ENCODE measurements at places on chromosomes 13 and 19. TPM values are rescaled to one million over a fixed set of nuclear protein-coding genes. Genes with fewer than 3 reads are reported as not detected.
A peak's percentile ranks its signal among the peaks of the same experiment; 100 is the strongest.

DNA sequence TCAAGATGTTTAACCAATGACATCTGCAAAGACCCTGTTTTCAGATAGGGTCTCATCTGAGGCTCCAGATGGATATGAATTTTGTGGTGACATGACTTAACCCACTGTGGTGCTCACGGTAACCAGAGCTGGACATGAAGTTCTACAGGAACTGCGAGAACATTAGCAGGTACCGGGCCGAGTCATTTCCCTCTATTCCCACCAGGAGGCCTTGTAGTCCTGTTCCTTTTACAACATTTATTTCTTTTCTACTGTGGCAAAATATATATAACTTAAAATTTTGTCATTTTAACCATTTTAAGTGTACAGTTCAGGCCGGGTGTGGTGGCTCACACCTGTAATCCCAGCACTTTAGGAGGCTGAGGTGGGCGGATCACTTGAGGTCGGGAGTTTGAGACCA is 7.6 kb upstream of the TSPAN16 start:
- H3K4me1 ChIP-seq = no peaks in the 10 kb centered on the region
- H3K36me3 ChIP-seq = no peaks in the 10 kb centered on the region
- H3K4me3 ChIP-seq = no peak overlapping the region
- DNase-seq = no peak
- no peak overlapping the region for H3K27ac ChIP-seq

- DNase-seq = peak; percentile 86
- no peaks in the 10 kb centered on the region for H3K27me3 ChIP-seq
- no peaks in the 10 kb centered on the region for H3K4me1 ChIP-seq
- H3K36me3 ChIP-seq = no peaks in the 10 kb centered on the region
- no peak overlapping the region for H3K4me3 ChIP-seq
These were observed 35.7 kb upstream of the MATK start for GRCh38 chr19:3821857-3822364.

DNA sequence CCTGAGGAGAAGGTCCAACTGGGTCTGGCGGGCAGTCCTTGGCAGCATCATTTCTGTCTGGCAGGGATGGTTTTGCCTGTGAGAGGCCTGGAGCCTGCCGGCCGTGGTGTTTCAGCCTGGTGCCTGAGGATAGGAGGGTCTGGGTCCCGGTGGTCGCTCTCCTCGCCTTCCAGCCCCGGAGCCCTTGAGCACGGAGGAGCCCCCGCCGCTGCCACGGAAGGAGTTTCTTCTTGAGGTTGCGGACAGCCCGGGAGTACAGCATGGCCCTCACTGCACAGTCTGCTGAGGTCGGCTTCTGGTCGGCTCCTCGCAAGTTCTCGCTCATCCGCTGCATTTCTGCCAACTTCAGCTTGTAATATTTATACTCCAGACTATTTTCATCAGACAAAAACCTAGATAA is 23.4 kb downstream of the SUGP2 start:
- H3K36me3 ChIP-seq = peaks cover 61% of the 10 kb centered on the region
- no peak overlapping the region for H3K27ac ChIP-seq
- no peak for DNase-seq
- no peaks in the 10 kb centered on the region for H3K4me1 ChIP-seq
- no peak overlapping the region for H3K4me3 ChIP-seq

GRCh38 chr13:79226938-79227337 is 179.1 kb downstream of the RBM26 start:
- H3K36me3 ChIP-seq = no peaks in the 10 kb centered on the region
- H3K4me3 ChIP-seq = no peak overlapping the region
- no peaks in the 10 kb centered on the region for H3K4me1 ChIP-seq
- H3K27me3 ChIP-seq = no peaks in the 10 kb centered on the region

- no peak for DNase-seq
- H3K36me3 ChIP-seq = peaks cover 4% of the 10 kb centered on the region
- no peak overlapping the region for H3K27ac ChIP-seq
- H3K4me1 ChIP-seq = peaks cover 22% of the 10 kb centered on the region
- peaks cover 15% of the 10 kb centered on the region for H3K27me3 ChIP-seq
These were observed 844 bp upstream of the ASPDH start for GRCh38 chr19:50514346-50515167.

DNA sequence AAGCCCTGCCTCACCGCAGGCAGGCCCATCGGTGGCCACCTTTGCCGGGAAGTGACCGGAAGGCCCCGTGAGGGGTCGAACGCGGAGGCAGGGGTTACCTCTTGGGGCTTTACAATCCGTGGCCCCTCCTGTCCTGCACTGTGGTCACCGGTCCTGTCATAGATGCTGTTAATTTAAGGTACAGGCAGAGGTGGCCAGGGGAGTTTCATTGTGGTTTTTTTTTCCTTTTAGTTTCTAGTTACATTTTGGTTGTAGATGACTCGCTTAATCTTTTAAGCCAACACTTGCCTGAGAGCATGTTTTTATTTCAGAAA is 13.1 kb downstream of the COMP start:
- peak overlapping the region; percentile 7 for H3K4me3 ChIP-seq
- no peaks in the 10 kb centered on the region for H3K4me1 ChIP-seq
- H3K36me3 ChIP-seq = peaks cover 17% of the 10 kb centered on the region
- no peak overlapping the region for H3K27ac ChIP-seq
- no peaks in the 10 kb centered on the region for H3K27me3 ChIP-seq

- no peak overlapping the region for H3K27ac ChIP-seq
- no peak overlapping the region for H3K4me3 ChIP-seq
- no peaks in the 10 kb centered on the region for H3K4me1 ChIP-seq
- H3K27me3 ChIP-seq = no peaks in the 10 kb centered on the region
- H3K36me3 ChIP-seq = peaks cover 67% of the 10 kb centered on the region
These were observed 16.3 kb upstream of the ADPRHL1 start for GRCh38 chr13:113469582-113469981.

DNA sequence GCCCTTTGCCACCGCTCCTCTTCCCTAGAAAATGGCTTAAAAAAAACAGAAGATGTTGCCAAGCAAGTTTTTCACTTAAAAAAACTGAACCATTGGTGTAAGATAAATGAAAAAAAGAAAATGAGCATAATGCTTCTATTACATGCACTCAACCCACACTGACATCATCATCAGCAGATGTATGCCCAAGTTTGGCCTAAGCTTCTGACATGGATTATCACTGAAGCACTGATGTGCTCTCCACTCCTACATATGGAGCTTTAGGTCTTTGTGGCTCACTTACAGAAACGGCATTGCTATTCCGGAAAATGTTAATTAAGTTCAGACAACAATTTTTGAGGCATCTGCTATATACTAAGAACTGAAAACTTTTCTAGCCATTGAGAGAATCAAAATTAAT is 8.0 kb downstream of the RXFP2 start:
- H3K4me1 ChIP-seq = peaks cover 4% of the 10 kb centered on the region
- no peak for DNase-seq
- H3K36me3 ChIP-seq = no peaks in the 10 kb centered on the region
- H3K27ac ChIP-seq = no peak overlapping the region

Gene DNAAF3
- total RNA-seq = not detected

- peaks cover 21% of the 10 kb centered on the region for H3K4me1 ChIP-seq
- H3K4me3 ChIP-seq = peak overlapping the region; percentile 95
- DNase-seq = peak; percentile 81
- H3K27me3 ChIP-seq = peaks cover 5% of the 10 kb centered on the region
These were observed 685 bp downstream of the TCF3 start for GRCh38 chr19:1651568-1652291.

Gene N4BP2L1
- 46.1 TPM for total RNA-seq

DNA sequence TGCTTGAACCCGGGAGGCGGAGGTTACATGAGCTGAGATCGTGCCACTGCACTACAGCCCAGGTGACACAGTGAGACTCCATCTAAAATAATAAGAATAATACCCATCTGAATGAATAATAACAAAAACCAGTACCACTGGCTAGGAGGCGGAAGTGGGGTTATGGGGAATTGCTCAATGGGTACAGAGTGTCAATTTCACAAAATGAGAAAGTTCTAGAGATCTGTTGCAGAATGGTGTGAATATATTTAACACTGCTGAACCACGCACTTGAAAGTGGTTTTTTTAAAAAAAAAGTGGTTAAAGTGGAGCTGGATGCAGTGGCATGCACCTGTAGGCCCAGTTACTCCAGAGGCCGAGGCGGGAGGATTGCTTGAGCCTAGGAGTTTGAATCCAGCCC is 18.5 kb downstream of the KLF2 start:
- H3K27me3 ChIP-seq = no peaks in the 10 kb centered on the region
- H3K27ac ChIP-seq = peak overlapping the region; percentile 76
- H3K4me3 ChIP-seq = no peak overlapping the region
- H3K4me1 ChIP-seq = peaks cover 40% of the 10 kb centered on the region

DNA sequence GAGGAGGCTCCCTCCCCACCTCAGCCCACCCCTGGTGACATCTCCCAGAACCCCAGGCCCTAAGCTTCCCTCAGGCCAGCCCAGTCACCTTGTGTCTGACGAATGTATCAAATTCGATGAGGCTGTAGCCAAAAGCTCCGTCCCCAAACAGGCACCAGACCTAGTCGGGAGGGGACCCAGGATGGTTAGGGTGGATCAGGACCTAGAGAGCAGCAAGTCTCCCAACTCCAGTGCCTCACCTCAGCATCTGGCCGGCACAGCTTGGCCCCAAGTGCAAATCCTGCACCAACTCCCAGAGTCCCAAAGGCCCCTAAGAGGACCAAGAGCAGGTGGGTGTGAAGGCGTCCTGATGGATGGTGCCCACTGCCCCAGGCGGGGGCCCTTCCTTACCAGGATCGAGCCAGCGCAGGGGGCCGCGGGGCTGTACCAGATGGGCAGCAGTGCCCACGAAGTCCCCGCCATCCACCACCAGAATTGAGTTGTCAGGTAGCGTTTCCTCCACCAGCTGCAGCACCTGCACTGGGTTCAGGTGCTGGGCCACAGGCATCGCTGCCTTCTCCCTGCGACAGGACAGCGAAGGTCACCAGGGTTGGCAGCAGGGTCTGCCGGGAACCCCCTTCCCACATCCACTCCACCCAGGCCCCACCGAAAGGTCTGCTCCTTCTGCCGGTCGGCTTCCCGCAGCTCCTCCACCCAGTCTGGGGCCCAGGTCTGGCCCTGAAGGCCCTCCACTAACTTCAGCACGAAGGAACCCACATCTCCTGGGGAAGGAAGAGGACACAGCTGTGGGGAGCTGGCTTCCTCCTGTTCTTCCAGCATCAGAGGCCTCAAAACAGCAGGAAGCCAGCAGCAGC is 8.8 kb downstream of the SYDE1 start:
- H3K4me1 ChIP-seq = peaks cover 18% of the 10 kb centered on the region
- peaks cover 100% of the 10 kb centered on the region for H3K36me3 ChIP-seq
- no peak for DNase-seq

Gene ATP8B3
- total RNA-seq = 1.3 TPM

DNA sequence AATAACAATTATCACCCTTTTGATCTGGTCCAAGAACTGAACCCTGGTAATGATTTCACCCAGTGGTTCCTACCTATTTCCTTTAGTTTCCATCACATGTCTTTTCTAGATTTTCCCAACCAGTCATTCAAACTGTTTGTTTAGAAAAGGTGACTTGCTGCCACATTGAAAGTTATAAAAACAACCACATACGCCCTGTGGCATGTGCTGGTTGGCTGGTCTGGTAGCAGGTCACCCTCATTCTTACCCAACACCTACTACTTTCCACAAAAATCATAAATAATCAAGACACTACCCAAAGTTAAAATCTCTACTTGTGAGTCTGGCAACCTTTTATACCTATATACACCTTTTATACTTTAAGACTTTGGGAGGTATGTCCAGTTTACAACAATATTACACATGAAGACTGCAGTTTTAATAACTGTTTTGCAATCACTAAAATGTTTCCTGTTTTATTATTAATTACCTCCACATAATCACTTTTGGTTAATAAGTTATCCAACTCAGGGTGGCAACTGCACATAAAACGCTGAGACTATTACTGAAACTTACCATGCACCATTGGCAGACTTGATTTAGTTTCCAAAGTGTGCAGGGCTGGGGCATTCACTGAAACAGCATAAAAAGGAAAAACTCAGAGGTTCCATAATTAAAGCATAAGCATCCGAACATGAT is 38.9 kb downstream of the DZIP1 start:
- peaks cover 9% of the 10 kb centered on the region for H3K36me3 ChIP-seq
- DNase-seq = no peak
- H3K4me1 ChIP-seq = peaks cover 4% of the 10 kb centered on the region
- H3K27ac ChIP-seq = no peak overlapping the region
- no peak overlapping the region for H3K4me3 ChIP-seq
- no peaks in the 10 kb centered on the region for H3K27me3 ChIP-seq

GRCh38 chr13:20461860-20462532 is 63.7 kb downstream of the CRYL1 start:
- no peak overlapping the region for H3K4me3 ChIP-seq
- peaks cover 8% of the 10 kb centered on the region for H3K4me1 ChIP-seq
- H3K27me3 ChIP-seq = no peaks in the 10 kb centered on the region
- no peak overlapping the region for H3K27ac ChIP-seq
- H3K36me3 ChIP-seq = no peaks in the 10 kb centered on the region
- DNase-seq = no peak

DNA sequence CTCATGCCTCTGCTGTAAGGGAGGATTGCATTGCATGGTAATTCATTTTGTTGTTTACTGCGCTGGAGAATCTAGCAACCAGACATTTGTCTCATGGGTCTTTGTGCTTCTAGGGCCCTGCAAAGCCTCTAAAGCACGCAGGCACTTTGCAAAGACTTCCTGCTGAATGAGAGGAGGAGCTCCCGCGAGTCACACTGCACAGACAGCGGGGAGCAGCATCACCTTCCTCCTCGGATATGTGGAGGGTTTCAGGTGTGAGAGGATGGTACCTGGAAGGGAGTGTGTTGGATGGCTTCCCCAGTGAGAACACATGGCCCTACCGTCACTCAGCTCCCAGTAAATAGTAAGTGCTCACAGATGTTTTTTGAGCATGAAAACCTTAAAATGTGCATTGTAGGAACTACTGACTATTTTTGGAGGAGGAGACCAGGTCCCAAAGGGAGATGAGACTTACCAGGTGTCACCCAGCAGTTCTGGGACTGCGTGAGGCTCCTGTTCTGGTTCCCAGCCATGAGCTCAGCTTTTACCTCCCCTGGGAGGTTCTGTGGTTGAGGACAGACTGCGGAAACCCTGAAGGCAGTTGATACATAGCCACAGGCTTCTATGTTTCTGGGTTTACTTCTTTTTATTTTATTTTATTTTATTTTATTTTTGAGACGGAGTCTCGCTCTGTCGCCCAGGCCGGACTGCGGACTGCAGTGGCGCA is 278.0 kb downstream of the FGF9 start:
- H3K36me3 ChIP-seq = no peaks in the 10 kb centered on the region
- no peak overlapping the region for H3K4me3 ChIP-seq
- H3K4me1 ChIP-seq = no peaks in the 10 kb centered on the region

GRCh38 chr13:52780611-52781010 is 41.0 kb upstream of the CNMD start:
- no peaks in the 10 kb centered on the region for H3K4me1 ChIP-seq
- no peaks in the 10 kb centered on the region for H3K36me3 ChIP-seq
- H3K27ac ChIP-seq = no peak overlapping the region
- DNase-seq = no peak
- no peak overlapping the region for H3K4me3 ChIP-seq

- H3K36me3 ChIP-seq = no peaks in the 10 kb centered on the region
- no peak overlapping the region for H3K27ac ChIP-seq
- no peak overlapping the region for H3K4me3 ChIP-seq
- H3K27me3 ChIP-seq = peaks cover 29% of the 10 kb centered on the region
- DNase-seq = no peak
These were observed 11.6 kb downstream of the NFILZ start for GRCh38 chr19:8641908-8642547.

Gene SYCN
- not detected for total RNA-seq

Gene OVOL3
- not detected for total RNA-seq

Gene PRRG2
- not detected for total RNA-seq

Gene NALCN
- total RNA-seq = not detected

Gene SH2D3A
- total RNA-seq = 8.8 TPM

GRCh38 chr13:98385606-98386005 is 191.3 kb downstream of the STK24 start:
- peaks cover 12% of the 10 kb centered on the region for H3K36me3 ChIP-seq
- no peaks in the 10 kb centered on the region for H3K27me3 ChIP-seq
- H3K4me3 ChIP-seq = no peak overlapping the region

All from stomach (tissue), 19 donors.